ENCODE measurements at places on chromosomes 12 and 14.

DNA sequence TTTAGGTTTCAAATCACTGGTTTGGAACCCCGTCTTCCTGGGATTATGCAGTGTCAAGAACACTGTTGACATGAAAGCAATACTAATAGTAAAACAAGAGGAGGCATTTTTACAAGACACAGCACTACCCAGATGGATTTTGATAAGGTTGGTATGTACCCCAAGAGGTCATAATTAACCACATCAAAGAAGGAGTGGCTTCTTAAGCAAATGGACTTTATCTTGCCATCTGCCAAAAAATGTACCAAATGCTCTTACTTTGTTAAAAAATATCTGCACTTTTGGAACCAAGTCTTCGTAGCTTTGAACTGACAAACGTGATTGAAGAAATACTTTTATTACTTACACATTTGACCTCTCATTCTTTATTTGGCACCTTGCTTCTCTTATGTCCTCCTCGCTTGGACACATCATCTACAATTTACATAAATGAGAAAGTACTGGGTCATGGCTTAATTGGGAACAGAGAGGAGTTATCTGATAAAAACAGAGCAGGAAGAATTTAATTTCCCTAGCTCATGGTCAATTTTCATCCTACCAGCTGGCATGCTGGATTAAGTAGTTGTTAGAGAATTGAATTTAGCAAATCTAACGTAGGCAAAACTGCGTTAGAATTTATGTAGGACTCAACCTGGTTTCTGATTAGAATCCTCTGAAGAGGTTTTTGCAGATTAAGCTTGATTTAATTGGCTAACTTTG, 54.5 kb upstream of the PRICKLE1 start:
- no peak for DNase-seq

DNA sequence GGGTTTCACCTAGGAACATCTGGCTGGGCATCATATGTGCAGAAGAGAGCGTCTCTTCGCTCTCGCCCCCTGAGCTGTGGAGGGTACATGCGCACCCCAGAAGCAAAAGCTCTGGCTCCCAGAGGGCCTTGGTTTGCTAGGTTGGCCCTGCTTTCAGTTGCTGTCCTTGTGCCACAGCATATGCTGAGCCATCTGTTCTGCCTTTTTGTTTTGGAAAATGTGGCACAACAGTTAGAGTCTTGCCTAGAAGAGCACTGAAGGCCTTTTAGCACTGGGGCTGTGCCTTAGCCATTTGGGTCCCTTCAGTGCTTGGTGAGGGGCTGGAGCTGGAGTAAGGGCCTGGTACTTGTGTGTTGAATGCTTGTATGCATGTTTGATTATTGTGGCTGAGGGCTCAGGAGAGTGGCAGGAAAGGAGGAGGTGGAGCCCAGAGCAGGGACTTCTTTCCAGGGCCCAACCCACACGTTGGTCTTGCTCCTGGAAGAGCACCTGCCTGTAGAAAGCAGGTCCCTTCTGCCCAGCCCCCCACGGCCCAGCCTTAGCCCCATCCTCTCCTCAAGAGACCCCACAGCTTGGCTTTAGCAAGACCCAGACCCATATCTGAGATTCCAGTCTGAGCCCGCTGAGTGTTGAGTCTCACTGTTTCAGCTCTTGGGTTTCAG, 113.7 kb downstream of the SLC25A47 start:
- DNase-seq, result no peak

DNA sequence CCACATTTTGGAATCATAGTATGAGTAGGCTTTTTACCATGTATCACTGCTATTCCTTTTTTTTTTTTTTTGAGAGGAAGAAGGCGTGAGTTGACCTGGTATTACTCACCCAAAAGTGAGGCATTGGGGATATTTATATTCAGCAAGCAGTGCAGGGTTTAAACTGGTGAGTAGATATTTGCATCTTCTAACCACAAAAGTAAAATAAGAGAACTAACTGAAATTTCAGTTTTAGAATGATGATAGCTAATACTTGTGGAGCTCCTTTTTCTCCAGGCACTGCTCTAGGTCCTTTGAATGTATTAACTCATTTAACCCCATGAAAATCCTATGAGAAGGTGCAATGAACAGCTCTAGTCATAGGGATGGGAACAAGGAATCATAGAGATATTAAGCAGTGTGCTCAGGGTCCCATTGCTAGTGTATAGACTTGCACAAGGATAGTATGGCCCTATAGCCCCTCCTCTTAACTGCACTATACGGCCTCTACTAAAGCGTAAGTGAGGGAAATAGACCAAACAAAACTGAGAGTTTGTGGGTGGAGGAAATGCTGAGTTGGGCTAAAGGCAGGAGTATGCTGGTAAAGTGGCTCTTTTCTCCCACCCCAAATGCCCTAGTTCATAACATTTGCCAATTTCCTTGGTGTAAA, 104.3 kb upstream of the MAX start:
- DNase-seq, result peak; percentile 21

- no peak for DNase-seq
These were observed 45.2 kb downstream of the MAP1LC3B2 start for GRCh38 chr12:116604178-116604895.

DNA sequence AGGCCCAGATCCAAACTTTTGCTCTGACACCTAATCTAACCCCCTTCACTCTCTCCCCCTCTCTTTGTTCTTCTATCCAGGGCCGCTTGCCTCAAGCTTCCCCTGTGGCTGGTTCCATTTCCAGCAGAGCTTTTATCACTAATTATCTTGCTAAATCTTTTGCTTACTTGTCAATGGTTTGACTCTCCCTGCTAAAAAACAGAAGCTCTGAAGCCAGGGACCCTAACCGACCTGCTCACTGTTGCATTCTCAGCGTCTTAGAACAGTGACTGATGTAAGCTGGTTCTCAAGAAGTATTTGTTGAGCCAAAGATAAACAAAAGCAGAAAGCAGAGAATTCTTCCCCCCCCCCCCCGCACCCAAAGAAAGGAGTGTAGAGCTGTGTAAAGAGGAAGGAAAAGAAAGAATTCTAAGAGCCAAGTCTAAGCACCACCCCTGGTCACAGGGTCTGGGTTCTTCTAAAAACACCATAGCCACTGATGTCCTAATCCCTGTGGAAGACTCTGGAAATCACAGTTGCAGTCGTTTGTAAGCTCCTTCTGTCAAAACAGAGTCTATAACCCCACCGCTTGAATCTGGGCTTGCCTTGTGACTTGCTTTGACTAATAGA, 385.8 kb downstream of the MED13L start:
- no peak for DNase-seq

- peak; percentile 79 for DNase-seq
These were observed 32.6 kb downstream of the SLC35F4 start for GRCh38 chr14:57833323-57833722.

DNA sequence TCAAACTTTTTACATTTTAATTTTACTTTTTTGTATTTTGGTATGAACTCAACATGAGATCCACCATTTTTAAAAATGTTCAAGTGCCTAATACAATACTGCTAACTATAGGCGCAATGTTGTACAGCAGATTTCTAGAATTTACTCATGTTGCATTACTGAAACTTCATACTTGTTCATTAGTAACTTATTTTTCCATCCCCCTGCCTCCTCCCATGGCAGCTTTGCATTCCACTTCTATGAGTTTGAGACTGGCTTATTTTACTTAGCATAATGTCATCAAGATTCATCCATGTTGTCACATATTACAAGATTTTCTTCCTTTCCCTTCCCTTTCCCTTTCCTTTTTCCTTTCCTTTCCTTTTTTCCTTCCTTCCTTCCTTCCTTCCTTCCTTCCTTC, 825.9 kb downstream of the SLC16A7 start:
- no peak for DNase-seq

GRCh38 chr14:49945448-49946319, 52.8 kb downstream of the ARF6 start:
- no peak for DNase-seq

DNA sequence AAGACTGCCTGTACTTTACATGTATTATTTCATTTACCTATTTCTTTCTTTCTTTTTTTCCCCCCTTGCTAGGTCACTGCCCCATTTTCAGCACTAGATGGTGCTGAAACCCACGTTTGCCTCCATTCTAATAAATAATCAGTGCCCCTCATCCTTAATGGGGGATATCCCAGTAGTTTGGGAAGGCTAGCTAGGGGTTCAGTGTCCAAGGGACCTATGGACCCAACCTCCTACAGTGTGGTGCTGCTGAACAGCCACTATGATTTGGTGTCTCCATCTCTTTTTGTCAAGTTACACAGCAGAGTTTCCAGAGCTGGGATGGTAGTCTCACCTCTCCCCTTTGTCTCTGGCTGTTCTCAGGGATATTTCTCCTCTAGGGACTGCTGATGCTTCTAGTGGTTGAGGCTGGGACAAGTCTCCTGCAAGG, 6.5 kb upstream of the HCFC2 start:
- no peak for DNase-seq

- DNase-seq, result no peak
These were observed 359.4 kb upstream of the DCN start for GRCh38 chr12:91542067-91542466.

- DNase-seq, result no peak
These were observed 61.0 kb upstream of the PELI2 start for GRCh38 chr14:56057071-56057741.

DNA sequence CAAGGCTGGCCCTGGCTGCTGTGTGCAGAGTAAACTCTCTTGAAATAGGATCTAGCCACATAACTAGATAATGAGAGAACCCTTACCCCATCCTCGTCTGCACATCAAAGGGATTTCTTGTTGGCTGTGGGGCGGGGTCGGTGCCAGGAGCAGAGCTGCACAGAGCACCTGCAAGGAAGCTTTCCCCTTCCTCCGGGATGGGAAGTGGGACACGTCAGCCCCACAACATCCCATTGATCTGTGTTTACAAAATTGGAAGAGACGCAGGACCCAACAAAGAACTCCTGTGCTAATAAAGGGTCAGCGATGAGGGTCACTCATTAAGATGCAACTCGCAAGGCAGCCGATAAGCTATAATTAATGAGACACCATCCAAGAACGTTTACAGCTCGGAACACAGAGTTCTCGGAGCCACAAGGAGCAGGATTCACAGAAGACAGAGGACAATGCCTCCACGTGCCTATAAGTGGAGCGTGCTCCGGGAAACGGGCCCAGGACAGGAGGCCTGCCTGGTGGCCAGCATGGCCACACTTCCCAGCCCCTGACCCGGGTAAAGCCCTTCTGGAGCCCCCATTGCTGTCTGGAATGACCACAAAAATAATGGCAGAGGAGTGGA, 171.5 kb downstream of the SLC15A4 start:
- DNase-seq, result no peak

DNA sequence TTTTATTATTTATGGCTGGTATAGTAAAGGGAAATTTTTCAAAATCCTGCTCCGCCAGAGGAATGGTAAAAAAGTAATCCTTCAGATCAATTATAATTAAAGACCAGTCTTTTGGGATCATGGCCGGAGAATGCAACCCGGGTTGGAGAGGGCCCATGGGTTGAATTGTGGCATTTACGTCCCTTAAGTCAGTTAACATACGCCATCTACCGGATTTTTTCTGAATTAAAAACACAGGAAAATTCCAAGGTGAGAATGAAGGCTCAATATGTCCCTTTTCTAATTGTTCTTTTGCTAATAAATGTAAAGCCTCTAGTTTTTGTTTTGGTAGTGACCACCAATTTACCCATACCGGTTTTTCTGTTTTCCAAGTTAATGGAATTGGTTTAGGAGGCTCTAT, 602.8 kb downstream of the ALG10 start:
- no peak for DNase-seq

GRCh38 chr14:55332654-55333570, 61.7 kb downstream of the FBXO34 start:
- DNase-seq, result no peak

GRCh38 chr12:70741256-70741655, 104.0 kb upstream of the PTPRB start:
- no peak for DNase-seq

- no peak for DNase-seq
These were observed 398.8 kb downstream of the FOXG1 start for GRCh38 chr14:29165431-29165830.

GRCh38 chr14:99578541-99579101, 25.4 kb downstream of the CCDC85C start:
- DNase-seq, result no peak

- peak; percentile 18 for DNase-seq
These were observed 32.4 kb upstream of the HELB start for GRCh38 chr12:66269757-66270383.

GRCh38 chr14:100287202-100287997, 18.8 kb downstream of the SLC25A29 start:
- DNase-seq, result no peak

GRCh38 chr12:101655393-101655792, 42.0 kb upstream of the CHPT1 start:
- DNase-seq, result no peak

DNA sequence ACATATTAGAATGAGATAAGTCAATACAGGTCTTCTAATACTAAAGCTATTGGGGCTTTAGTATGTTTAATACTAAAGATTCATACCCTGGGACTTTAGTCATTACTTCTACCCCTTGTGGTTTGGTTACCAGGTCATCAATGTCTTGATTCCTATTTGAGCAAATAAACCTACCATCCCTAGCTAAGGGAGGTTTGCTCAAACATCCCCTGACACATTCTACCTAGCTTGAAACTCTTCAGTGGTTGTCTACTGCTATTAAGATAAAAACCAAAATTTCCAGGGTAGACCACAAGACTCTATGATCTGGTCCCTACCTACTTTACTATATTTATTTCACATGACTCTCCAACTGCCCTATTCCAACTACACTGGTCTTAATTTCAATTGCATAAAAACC, 7.3 kb upstream of the C2CD5 start:
- DNase-seq, result no peak

- no peak for DNase-seq
These were observed 27.6 kb downstream of the LRCOL1 start for GRCh38 chr12:132582582-132583410.

DNA sequence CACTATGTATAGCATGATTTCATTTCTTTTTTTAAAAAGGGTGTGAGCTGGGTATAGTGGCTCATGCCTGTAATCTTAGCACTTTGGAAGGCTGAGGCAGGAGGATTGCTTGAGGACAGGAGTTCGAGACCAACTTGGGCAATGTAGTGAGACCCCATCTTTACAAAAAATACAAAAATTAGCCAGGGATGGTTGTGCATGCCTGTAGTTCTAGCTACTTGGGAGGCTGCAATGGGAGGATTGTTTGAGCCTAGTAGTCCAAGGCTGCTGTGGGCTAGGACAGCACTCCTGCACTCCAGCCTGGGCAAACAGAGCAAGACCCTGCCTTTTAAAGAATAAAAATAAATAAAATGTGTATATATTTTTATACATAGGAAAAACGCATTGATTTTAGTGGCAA, 43.0 kb downstream of the DIP2B start:
- no peak for DNase-seq

DNA sequence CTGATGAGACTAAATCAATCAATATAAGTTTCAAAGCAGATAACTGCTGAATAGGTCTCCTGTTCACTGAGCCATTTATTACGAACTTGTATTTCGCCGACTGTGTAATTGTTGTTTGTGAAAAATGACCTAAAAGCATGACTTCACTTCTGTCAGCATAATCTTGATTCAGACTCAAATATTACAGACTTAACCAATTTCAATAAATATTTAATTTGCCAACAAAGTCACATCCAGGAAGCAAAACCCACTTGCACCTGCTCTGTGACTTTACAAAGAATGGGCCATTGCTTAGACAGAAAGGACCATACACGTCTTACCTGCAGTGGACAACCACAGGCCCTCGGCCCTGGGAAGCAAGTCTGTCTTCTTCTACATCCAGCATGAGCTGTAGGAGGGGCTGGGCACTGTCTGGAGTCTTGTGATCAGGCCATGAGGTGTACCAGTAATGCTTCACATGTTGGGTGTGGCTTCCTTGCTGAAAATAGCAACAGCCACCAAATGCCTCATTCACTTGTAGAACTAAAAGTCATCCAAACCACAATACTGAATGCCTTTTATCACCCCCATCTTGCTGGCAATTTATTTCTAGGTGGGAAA, 23.5 kb upstream of the PTPRB start:
- DNase-seq, result peak; percentile 95
